D721Med (cell line): ENCODE measurements at places on chromosomes 4 and X.

GRCh38 chr4:26490960-26491284 is 638 bp upstream of the CCKAR start:
- DNase-seq, result no peak

- DNase-seq, result no peak
Measured at GRCh38 chr4:112075129-112075753, 70.0 kb upstream of the FAM241A start.

DNA sequence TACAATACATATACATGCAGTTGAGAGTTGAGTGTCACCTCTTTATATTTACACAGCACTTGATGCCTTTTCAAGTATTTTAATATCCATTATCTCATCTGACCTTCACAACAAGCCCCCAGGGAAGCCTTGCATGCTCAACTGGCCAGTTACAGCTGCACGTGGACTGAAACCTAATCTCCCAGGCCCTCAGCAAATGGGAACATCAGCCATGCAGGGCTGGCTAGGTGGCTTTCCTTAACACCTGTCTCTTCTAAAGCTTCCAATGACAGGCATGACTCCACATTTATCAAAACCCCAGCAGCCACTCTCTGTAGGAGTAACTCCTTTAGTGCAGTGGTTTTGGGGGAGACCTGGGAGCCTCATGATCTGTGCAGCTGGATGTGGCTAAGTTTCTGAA is 56.4 kb downstream of the PHKA2 start:
- no peak for DNase-seq

- no peak for DNase-seq
Measured at GRCh38 chr4:17024425-17024824, 126.0 kb upstream of the LDB2 start.

DNA sequence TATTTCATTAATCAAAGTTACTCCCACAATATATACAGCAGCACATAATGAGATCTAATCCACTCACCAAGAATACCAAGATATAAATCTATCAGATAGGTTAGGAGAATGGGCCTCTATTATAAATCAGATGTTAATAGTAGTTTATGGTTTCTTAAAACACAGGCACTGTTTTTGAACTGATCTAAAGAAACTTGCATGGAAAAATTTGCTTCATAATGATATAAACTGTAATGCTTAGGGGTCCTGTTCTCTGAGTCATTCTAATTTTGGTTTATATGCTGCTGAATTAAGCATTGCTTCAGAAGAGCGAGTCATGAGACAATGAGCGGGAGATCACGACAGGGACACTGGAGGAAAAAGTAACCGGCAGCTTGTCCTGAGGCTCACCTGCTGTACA is 113.3 kb upstream of the OTUD4 start:
- no peak for DNase-seq

DNA sequence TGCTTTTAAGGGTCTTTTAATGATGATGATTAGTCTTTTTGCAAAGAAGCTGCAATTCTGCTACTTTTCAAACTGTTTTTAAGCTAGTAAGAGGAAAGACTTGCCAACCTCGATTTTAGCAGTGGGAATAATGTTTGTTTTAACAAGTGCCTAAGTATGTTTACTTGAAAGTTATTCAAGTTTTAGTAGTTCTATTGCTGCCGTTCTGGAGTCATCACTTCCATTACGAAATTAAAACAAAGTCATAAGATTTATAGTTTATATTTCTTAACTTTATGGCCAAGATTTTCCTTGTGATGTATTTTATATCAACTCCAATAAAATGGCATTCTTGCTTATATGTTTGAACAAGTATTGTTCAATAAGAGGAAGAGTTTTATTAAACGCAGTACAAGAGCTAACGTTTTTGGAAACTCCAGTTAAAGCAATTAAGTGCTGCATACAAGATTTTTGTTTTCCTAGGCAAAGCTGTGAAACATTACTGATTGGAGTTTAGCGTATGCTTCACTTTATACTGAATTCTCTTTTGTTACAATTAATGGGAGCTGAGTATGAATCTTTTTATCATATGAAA is 211.3 kb downstream of the TENM3 start:
- no peak for DNase-seq

DNA sequence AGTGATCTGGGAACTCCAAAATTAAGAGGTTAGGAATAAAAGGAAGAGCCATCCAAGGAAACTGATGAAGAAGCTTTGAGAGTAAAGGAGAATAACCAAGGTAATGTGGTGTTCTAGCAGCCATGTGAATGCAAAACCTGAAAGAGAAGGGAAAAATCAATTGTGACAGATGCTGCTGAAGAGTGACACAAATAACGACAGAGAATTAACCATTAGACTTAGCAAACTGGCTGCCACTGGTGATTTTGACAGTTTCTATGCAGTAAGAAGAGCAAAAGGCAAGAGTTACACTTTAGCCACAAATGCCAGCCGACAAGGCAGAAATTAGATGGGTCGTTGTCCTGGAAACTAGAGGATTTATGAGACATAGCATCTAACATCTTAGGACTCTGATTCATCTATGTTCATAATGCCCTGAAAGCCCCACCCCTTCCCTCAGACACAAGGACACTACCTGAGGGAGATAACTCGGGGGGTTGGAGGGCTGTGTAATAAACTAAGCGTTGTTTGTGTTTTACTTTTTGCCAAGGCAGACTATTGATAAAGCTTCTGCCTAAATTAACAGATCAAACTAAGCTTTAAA is 13.0 kb upstream of the TMEM144 start:
- DNase-seq, result no peak

- DNase-seq, result no peak
Measured at GRCh38 chr4:3208826-3209225, 40.1 kb upstream of the MSANTD1 start.

GRCh38 chrX:21610168-21610567 is 48.0 kb downstream of the KLHL34 start:
- no peak for DNase-seq

DNA sequence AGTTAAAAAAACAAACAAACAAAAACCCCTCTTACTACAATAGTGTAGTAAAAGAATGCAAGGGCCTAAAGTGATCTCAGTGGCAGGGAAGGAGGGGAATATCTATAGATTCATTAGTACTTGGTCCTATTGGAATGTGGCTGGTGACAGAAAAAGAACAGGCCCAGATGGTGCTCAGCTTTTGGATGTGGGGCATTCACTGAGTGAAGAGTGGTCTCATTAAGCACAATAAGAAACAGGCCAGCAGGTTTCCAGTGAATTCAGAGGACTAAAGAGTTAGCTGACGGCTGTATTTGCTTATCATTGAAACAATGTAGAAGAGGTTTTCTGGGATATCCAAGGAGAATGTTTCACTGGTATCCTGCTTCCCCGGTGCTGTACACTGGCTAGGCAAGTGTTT is 243.8 kb upstream of the HHIP start:
- DNase-seq, result no peak

- no peak for DNase-seq
Measured at GRCh38 chr4:36213977-36214376, 30.3 kb downstream of the ARAP2 start.

- no peak for DNase-seq
Measured at GRCh38 chr4:82589756-82590155, 28.0 kb upstream of the TMEM150C start.

GRCh38 chr4:106422766-106423165 is 54.2 kb upstream of the GIMD1 start:
- DNase-seq, result no peak

DNA sequence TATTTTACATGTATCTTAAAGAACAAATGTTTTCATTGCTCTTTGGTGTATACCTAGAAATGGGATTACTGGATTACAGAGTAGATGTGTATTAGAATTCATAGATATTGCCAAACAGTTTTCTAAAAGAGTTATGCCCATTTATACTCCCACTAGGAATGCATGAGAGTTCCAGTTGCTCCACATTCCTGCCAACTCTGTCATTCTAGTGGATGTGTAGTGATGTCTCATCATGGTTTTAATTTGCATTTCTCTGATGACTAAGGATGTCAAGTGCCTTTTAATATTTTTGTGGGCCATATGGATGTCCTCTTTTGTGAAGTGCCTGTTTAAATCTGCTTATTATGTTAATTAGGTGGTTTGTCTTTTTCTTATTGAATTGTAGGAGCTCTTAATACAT is 65.6 kb upstream of the BMP2K start:
- no peak for DNase-seq

- DNase-seq, result no peak
Measured at GRCh38 chr4:60020389-60020788, 1179.7 kb upstream of the ADGRL3 start.

- DNase-seq, result no peak
Measured at GRCh38 chrX:137313627-137314026, 252.3 kb upstream of the ZIC3 start.

DNA sequence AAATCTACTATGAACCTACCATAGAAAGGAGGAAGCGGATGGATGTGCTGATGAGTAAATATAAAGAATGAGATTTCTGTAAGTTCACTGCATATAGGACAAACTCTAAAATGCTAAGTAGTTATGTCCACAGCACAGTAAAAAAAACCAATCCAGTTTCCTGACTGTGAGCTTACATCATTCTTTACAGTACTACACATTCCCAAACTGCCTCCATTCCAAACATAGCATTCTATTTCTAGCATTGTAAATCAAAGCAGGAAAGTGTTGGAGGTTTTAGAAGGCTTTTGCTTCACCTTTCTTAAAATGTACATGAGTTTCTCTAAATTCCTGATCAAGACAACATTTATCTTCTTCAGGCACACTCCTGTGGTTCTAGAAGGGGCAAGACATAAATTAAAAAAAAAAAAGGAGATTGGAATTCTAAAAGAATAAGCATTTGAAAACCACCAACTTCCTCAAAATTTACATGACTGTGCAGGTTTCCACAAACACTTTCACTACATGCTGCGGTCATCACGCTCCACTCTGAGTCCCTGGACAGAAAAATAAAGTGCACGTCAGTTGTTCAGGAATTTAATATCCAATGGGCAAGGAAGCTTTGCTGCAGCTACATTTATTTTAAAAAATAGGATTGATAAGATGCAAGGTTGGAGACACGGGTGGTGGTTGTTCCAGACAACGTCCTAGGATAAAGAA is 297.6 kb upstream of the STS start:
- no peak for DNase-seq

- no peak for DNase-seq
Measured at GRCh38 chr4:181323061-181323460, 920.1 kb upstream of the TENM3 start.

GRCh38 chr4:102253860-102254259 is 91.4 kb downstream of the SLC39A8 start:
- DNase-seq, result no peak

- no peak for DNase-seq
Measured at GRCh38 chrX:109537324-109537665, 651 bp downstream of the NXT2 start.

DNA sequence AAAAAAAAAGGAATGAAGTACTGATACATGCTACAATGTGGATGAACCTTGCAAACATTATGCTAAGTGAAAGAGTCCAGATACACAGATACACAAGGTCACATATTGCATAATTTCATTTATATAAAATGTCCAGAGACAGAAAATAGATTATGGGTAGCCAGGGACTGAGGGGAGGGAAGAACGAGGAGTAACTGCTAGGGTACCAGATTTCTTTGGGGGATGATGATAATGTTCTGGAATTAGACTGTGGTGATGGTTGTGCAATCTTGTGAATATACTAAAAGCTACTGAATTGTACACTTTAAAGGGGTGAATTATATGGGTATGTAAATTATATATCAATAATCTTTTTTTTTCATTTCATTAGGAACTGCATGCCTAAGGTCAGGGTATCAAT is 20.8 kb upstream of the AP1AR start:
- no peak for DNase-seq

GRCh38 chr4:4524364-4524763 is 17.5 kb downstream of the STX18 start:
- DNase-seq, result no peak

GRCh38 chr4:152162331-152162697 is 373.6 kb downstream of the FBXW7 start:
- no peak for DNase-seq

- no peak for DNase-seq
Measured at GRCh38 chr4:166259081-166259480, 386.0 kb downstream of the TLL1 start.

DNA sequence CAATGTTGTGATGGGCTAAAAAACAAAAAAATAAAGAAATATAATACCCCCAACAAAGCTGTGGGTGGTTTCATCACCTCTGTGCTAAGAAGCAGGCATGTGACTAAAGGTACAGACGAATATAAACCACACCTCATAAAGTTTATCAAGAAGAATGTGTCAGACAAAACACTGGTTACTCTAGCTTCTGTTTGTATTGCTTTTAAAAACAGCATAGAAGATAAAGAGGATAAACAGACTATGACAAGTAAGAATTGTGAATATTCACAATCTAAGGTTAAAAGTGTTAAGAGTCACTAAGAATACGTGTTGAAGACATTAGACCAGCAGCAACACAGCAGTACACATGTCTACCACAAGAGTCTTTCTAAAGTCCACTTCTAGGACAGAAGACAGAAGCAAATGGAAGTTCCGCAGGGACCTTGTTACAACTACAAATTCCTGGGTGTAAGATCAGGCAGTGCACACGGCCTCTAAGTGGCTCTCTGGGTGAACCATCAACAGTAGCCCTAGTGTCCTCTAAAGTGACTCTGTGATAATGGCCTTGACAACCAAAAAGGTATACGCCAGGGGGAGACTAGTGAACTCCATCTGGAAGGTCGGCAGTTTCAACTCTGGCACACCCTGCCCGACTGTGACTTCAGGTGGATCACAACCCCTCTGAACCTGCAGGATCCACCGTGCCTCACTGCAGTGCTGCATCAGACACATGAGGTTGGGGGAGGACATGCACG is 8.3 kb upstream of the FGFBP2 start:
- DNase-seq, result no peak

GRCh38 chrX:103415068-103415467 is 38.7 kb downstream of the BEX3 start:
- no peak for DNase-seq

GRCh38 chr4:3307486-3307885 is 14.7 kb downstream of the RGS12 start:
- no peak for DNase-seq

GRCh38 chr4:122873821-122874593 is 47.4 kb downstream of the FGF2 start:
- DNase-seq, result no peak

DNA sequence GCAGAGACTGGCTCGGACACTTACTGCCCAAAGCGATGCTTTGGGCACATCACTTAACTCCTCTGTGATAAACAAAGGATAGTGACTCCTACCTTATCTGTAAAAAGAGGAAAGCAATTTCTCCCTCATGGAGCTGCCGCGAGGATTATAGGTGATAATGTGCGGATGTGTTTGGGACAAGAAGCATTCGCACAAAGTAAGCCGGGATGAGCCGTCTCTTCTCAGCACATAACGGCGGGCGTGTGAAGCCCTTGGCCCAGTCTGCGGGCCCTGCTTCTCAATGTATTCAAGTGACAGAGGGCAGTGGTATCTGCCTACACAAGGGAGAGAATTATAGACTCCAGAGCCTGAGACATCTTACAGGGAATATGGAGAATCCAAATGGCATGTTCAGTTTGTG is 550.3 kb upstream of the CPEB2 start:
- no peak for DNase-seq

GRCh38 chr4:41366911-41367517 is 110.3 kb downstream of the UCHL1 start:
- DNase-seq, result no peak

GRCh38 chrX:111100191-111100590 is 4.2 kb downstream of the PAK3 start:
- no peak for DNase-seq
